ENCODE measurements at places on chromosomes 2 and 18.

GRCh38 chr2:233418761-233419546 lies 64.7 kb downstream of the DGKD start:
- DNase-seq, result no peak

DNA sequence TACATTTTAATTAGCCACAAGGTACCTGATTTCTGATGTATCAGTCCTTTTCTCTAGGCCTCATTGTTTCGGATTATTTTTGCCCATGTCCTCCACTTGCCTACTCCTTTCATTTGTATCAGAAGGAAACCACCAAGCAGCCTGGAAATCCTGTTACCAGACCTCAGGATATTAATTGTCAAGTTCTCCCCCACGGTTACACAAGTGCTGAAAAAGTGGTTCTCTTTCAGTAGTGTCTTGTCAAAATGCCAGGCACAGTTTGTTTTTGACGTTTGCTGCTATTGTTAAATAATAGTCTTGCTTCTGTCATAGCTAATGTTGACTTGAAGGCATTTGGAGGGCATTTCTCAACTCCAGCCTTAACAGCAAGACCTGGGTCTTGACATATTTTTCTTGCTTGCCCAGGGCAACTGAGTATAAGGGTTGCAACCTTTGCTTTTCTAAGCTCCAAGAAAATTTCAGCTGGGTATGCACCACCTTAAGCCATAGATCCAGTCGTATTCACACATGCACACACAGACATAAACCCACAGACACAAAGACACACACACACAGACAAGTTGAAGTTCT lies 31.0 kb downstream of the INSIG2 start:
- DNase-seq, result no peak

DNA sequence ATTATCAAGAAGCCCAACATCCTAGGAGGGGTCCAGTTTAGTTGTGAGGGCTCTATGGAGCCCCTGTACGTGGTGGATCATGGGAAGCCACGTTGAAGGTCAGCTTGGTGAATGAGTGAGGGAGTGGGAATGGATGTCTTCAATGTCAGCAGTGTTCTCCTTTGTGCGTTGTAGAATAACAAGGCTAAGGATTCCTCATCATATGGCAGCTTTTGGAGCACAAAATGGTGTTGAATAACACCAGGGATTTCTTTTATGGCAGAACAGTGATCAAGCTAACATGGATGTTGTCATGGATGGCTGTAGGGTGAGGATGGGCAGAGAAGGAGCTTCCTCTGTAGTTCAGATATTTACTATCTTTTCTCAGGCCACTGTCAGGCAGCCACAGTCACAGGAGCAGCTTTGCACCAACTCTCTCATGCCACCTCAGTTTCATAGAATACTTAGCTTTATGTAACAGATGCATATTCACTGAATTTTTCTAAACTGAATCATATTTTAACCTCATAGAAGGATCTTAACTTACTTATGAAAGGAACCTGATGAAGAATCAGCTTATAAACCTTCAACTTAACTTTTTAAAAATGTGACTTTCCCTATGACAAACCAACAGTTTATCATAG lies 284.5 kb upstream of the EPAS1 start:
- no peak for DNase-seq

DNA sequence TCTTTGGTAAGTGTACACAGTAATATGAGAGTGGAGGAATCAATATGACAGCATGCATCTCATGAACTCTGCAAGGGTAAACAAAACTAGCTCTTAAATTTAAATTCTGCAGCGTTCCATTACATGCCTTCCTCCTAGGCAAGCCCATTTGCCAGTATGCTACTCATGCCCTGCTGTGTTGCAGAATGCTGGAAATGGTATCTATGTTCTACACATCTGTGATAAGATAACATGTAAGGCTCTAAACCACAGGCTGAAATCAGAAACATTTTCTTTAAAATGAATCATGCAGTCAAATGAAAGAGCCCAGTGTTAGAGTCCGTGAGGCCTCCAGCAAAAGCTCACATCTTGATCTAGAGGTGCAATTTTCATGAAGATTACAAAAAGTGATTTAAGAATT lies 112.8 kb upstream of the FN1 start:
- DNase-seq, result no peak

DNA sequence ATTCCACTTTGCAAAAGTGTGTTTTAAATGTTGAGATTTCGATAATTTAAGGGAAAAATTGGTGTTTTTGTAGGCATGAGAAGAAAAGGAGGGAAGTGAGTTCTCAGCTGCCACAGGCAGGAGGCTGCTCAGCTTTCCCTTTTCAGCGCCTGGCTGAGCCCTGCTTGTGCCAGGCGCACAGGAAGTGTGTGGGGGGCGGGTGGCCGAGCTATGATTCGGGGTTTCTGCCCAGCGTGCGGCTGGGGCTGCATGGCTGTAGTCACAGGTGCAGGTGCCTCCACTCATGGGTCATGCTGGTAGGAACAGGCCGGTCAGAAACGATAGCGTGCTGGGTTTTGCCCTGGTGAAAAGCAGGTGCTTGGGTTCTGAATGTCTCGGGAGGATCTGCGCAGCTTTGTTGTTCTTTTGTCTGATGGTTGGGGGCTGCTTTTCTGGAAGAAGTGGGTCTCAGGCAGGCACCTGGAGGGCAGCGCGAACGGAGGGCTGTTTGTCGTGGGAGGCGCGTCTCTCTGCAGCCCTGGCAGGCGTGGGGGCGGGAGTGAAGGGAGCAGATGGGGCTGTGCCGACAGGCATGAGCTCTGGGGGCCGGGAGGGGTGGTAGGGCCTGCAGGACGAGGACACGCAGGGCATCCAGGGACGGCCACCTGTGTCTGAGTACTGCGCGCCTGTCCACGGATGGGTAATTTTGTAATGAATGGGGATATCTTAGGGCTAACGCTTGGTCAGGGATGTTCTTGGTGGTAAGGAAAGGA lies 2.1 kb downstream of the KCNG2 start:
- no peak for DNase-seq

DNA sequence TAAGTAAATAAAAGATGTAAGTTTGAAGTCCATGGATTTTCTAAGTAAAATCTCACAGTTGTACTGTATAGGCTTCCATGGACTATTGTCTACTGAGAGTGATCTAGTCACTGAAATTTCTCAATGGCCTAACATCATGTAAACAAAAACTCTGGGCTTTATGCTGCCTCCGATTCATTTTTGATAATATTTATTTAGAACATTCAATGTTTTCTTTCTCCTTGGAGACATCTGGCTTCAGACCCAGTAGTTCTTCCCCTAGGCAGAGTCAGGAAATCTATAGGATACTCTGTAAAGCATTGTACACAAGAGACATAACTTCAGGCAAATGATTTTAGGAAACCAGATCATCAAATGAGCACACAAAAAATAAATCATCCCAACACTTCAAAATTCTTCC lies 1208.6 kb upstream of the ZEB2 start:
- DNase-seq, result no peak

GRCh38 chr2:40373111-40373510 lies 78.8 kb downstream of the SLC8A1 start:
- no peak for DNase-seq

DNA sequence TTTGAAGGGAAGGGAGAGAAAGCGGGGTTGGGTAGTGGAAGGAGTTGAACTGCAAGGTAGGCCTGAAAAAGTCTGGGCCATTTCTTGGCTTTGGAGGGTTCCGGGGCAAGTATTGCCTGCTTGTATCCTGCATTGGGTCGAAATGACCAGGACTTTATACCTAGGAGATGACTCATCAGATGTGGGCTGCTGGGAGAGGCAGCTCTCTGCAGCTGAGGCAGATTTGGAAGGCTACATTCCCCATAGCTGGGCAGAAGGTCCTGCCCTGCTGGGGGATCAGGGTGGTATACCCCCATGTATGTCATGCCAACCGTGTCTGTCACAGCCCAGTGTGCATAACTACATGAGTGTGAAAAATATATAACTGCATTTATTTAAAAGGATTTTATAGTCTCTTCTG lies 171.8 kb upstream of the SPRED2 start:
- no peak for DNase-seq

DNA sequence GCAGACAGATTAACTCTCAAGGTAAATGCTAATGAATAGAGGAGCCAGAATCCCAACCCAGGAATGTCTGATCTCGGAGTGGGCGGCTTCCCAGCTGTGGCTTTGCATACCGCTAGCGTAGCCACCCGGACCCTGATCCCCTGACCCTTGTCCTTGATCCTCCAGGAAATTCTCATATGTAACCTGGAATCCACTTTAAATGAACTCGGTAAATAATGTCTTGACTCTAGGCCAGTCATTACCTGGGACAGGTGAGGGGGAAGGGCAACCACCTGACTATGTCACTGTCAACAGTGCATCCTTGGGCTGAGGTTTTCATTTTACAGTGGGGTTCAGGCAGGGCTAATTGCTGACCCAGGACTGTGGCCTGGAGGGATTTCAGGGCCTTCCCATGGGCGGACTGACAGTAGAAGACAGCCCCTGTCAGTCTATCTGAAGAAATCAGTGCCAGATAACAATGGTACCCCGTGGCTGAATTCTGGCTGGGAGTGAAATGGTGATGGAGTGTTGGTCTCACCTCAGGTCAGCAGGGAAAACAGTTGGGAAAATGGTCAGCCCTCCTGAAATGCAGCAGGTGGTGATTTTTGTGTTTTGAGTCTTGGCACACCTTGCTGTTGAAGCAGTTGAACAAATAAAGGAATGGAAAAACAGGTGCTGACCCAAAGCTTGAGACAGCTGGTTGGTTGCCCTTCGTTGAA lies 9.6 kb downstream of the ACKR3 start:
- DNase-seq, result no peak

GRCh38 chr2:241088791-241089732 lies 13.0 kb downstream of the MTERF4 start:
- no peak for DNase-seq

- no peak for DNase-seq
Observed at GRCh38 chr2:55489467-55490062, 30.0 kb upstream of the CFAP36 start.

GRCh38 chr2:73111073-73112025 lies 1.4 kb downstream of the RAB11FIP5 start:
- DNase-seq, result no peak

- DNase-seq, result no peak
Observed at GRCh38 chr2:208698114-208698513, 291.5 kb downstream of the PTH2R start.

GRCh38 chr2:173008786-173009185 lies 66.9 kb upstream of the MAP3K20 start:
- DNase-seq, result no peak

GRCh38 chr2:207161247-207162123 lies 4.3 kb downstream of the KLF7 start:
- DNase-seq, result no peak

- DNase-seq, result no peak
Observed at GRCh38 chr18:7452331-7452730, 114.8 kb upstream of the PTPRM start.

GRCh38 chr2:102615620-102616436 lies 3.5 kb upstream of the SLC9A2 start:
- DNase-seq, result peak; percentile 28

DNA sequence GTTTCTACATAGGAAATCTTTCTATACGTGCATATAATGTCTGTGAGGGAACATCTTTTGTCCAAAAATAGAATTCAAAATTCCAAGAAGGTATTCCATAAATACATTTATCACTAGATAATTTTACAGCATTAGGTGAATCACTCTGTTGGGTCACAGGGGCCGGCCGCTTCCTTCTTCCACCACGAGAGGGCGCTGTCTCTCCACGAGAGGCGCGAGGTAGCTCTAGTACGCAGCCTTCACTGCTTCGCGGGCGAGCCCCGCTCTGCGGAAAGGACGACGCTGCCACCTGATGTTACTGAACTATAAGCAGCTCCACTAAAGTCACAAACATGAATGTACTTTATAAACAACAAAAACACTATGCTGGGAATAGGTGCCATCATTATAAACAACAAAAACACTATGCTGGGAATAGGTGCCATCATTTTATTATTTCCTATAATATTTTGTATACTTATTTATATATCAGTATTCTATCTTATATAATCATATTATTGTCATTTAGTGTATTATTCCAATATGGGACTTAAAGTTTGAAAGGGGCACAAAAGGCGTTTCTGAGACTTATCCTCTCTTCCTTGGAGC lies 69.4 kb upstream of the REV1 start:
- peak; percentile 58 for DNase-seq

DNA sequence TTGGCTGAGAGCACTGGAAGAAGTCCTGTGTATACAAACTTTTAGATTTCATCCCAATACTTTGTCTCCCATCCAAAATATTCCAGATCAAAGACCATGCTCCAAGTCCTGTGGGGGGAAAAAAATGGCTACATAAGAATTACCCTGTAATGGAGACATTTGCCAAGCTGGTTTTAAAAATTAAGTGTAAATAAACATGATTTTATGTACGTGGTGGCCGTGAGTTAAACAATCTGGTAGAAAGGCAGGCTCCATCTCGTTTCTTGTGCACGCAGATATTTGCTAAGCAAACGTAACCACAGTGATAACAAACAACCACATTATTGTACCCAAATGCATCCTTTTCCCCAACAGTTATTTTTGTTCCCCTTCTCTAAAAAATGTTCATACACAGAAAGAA lies 176.4 kb downstream of the ZNF516 start:
- no peak for DNase-seq

- no peak for DNase-seq
Observed at GRCh38 chr2:235543128-235543750, 49.4 kb downstream of the AGAP1 start.

DNA sequence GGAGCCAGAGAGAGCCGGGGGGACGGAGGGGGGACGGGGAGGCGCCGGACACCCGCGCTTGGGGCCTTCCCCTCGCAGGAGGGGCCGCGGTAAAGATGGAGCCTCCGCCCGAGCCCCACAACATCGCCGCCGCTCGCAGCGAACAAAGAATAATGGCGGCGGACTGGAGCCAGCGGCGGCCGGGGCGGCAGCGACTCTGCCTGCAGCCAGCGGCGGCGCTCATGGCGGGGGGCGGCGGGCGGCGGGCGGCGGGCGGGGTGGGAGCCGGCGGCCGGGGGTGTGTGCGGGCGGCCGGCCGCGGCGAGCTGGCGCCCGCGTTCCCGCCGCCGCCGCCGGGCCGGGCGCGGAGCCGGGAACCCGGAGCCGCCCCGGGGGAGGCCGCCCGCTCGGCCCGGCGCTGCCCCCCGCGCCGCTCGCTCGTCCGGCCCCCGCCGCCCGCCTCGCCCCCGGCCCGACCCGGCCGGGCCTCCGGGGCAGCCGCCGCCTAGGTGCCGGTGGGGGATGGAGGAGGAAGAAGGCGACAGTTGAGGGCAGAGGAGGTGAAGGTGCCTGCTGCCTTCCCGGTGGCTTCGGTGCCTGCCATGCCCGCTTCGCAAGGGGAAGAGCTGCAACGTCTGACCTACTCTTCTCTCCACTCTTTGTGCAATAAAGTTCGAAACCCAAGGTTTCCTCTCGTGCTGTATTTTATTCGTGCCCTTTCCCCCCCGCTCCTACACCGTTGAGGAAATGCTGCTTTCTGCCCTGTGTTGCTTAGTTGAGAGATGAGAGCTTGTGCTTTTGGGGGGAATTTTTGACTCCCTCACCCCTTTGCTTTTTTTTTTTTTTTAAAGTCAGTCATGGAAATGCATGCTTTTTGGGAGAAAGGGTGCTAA lies 634 bp downstream of the CREB1 start:
- DNase-seq, result no peak
